ENCODE measurements at places on chromosomes 13 and 19.

DNA sequence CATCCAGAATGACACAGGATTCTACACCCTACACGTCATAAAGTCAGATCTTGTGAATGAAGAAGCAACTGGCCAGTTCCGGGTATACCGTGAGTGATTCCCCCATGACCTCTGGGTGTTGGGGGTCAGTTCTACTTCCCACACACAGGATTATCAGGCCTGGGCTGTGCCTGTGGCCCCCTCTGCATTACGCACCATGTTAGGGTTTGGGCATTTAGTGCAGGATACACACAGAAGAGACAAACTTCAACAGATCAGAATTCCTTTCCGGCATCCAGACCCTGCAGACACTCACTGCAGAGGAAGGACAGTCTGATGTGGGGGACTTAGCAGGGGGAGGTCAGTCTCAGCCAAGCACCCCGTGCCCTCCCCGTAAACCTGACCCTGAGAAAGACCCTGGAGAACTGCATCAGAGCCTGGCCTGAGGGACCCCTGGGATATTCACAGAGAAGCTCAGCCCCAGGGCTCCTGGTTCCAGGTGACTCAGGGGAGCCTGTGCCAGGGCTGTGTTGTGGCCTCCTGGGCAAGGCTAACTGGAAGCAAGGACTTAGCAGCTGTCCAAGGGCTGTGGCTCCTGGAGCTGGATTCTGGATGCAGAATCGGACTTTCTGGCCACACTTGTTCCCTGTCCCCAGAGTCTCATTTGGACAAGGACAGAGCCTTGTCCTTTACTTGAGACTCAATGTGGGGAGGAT, 1.7 kb downstream of the CEACAM5 start:
- no peak for DNase-seq

GRCh38 chr19:48283908-48284307, 14.0 kb downstream of the ZNF114 start:
- DNase-seq, result no peak

- no peak for DNase-seq
Observed at GRCh38 chr19:1678073-1678472, 25.7 kb upstream of the TCF3 start.

DNA sequence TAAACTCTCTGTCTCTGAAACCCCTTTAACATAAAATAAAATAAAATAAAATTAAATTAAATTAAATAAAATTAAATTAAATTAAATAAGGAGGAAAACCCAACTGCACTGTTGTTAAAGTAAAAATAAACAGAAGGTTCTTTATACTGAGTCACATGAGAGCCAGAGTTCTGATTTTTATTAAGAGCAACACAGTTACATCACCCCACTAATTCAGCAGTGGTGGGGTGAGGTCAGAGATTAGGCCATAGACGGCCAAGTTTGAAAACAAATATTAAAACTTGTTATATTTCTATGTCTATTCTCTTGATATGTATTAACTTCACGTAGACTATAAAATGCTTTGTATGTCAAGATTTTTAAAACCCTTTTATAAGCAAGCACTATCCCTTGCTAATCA, 59.5 kb downstream of the MYCBP2 start:
- DNase-seq, result no peak

GRCh38 chr13:37168151-37168550, 62.7 kb upstream of the CSNK1A1L start:
- DNase-seq, result no peak

- DNase-seq, result no peak
Observed at GRCh38 chr13:20415306-20415679, 110.4 kb downstream of the CRYL1 start.

GRCh38 chr13:114285166-114285808, 3.9 kb downstream of the UPF3A start:
- DNase-seq, result no peak

DNA sequence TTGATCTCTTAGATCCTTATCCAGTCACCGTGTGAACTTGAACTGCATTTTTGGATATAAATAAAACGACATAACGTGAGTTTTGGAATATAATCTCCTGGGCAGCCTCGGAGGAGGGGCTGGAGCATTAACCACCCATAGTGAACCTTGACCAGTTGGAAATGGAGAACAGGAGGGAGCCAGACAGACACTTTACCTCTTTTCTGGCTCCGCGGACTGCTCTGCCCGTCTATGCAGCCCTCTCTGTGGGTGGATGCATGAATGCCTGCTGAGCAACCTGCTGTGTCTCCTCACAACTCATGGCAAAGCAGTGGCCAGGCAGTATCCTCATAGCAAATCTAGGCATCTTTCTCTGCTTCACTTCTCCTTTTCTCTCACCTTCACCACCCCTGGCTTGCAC, 10.5 kb upstream of the COG3 start:
- DNase-seq, result no peak

GRCh38 chr13:73372666-73373627, 314.1 kb downstream of the KLF5 start:
- no peak for DNase-seq

- no peak for DNase-seq
Observed at GRCh38 chr13:81199956-81200355, 859.0 kb upstream of the SPRY2 start.

- no peak for DNase-seq
Observed at GRCh38 chr13:39035204-39035603, 2.7 kb downstream of the PROSER1 start.

DNA sequence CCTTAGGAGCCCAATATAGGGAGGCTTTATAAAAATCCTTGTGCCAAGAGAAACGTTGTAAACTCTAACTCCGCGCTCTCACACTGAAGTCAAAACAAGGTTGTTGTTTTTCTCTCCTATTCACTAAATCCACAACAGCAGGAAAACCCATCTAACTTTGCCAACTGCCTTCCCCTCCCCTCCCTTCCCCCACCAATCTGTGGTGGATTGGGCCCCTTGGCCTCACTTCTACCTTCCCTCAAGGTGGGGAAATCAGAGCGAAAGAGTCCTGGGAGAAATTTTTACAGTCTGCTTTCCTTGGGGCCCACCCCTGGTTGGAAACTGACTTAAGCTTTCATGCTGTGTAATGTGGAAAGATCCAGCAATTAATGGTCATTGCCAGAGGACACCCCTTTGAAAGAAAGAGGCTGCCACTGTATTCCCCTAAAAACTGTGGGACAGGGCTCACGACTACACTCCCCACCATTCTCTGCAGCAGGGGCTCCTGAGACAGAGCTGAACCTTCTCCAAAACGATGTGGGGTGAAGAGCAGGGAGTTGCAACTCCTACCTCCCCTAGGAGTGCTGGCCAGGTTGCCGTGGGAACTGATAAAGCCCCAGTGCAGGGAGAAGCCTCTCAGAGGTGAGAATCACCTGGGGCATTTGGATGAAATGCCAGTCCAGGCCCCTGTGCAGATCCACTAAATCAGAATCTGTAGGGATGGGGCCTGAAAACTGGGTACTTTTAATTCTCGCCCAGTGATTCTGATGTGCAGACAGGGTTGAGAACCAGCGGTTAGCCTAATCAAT, 1.1 kb downstream of the DHRS12 start:
- peak; percentile 39 for DNase-seq

- peak; percentile 49 for DNase-seq
Observed at GRCh38 chr19:739998-740715, 10.8 kb upstream of the MISP start.

DNA sequence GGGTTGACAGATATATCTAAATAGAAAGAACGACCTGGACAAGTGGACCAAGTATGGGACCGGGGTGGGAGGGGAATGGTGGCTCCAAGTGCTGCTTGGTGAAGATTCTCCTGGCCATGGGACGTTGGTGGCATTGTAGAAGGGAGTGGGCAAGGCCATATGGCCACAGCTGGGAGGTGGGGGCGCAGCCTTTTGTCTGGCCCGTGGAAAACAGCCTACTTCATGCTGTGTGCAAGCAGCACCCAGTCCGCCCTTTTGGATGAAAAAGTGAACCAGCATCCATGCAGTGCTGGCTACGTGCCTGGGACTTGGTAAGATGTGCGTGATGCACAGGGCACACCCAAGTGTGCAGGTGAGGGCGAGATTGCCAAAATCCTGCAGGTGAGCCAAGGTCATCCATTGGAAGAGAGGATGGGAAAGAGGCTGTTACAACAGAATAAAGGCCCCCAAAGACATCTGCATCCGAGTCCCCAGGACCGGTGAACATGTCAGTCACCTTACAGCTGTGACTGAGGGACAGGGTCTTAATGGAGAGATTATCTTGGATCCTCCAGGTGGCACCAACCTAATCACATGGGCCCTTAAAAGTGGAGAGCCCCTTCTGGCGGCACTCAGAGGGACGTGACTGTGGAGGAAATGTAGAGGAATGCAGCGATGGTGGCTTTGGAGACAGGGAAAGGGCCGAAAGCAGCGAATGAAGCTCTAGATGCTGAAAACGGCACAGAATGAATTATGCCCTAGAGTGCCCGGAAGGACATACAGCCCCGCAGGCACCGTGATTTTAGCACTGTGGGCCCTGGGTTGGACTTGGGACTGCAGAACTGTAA, 40.8 kb downstream of the TEX29 start:
- DNase-seq, result no peak

DNA sequence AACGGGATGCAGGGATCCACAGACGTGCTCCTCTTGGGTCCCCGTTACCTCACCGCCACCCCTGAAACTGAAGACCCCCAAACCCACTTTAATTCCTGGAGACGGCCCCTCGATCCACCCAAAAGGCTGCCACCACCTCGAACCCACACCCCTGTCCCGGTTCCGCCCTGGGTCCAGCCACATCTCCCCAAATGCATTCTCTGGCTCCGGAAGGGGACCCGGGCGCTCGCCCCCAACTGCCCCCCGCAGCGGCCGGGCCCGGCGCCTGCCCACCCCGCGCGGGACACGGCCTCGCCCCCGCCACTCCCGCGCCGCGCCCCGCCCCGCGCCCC, 219 bp upstream of the FSTL3 start:
- no peak for DNase-seq

- no peak for DNase-seq
Observed at GRCh38 chr13:76619631-76620030, 266.6 kb downstream of the KCTD12 start.

GRCh38 chr19:40974633-40975037, 16.4 kb upstream of the CYP2B6 start:
- DNase-seq, result peak; percentile 42

GRCh38 chr13:52165411-52165810, 6.0 kb upstream of the NEK3 start:
- DNase-seq, result no peak

- no peak for DNase-seq
Observed at GRCh38 chr13:44679597-44679996, 103.5 kb upstream of the TSC22D1 start.

DNA sequence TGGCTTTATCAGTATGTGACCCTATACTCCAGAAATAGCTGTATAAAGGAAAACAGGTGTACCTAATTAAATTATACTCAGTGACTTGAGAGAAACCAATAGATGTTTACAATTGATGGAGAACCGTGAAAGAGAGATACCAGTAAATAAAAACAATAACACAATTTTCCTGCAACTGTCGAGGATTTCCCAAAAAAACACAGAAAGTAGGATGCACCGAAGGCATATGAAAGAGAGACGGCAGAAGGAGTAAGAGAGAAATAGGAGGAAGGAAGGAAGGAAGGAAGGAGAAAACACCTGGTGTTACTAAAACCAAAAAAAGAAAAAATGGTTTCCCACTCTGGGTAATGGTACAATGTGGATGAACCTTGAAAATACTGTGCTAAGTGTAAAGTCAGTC, 6.8 kb upstream of the ZNF229 start:
- no peak for DNase-seq

DNA sequence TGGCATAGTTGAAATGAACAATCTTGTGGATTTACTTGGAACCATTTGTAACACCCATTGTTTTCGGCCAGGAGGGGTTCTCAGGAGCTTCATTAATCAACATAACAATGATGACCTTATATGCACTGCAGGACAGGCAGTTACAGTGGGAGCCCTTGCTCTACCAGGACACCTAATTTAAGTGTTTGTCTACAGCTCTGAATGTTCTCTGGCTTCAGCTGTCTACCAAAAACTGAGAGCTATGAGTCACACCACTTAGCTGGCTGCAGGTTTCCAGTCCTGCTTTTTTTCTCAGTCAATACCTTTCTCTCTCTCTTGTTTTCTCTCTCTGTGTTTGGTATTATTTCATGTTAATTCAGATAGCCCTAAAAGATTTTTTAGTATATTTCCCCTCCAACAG, 105.4 kb upstream of the MBNL2 start:
- no peak for DNase-seq

DNA sequence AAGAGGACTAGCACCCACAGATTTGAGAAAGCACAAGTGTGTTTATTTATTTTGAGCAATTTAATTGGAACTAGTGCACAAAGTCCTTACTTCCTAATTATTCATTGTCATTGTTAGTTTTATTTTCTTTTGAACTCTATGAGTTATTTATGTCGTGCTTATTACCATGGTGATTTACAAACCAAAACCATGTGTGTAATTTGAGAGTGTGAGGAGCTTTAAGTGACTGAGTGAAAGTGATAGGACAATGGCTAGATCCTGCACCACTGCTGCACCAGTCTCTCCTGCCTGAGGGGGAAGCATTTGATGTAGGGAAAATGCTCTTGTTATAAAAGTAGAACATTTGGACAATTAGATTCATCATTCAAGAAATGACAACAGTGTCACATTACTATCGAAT, 172.3 kb upstream of the KLF12 start:
- DNase-seq, result no peak

GRCh38 chr13:39531646-39532045, 71.3 kb downstream of the LHFPL6 start:
- no peak for DNase-seq

DNA sequence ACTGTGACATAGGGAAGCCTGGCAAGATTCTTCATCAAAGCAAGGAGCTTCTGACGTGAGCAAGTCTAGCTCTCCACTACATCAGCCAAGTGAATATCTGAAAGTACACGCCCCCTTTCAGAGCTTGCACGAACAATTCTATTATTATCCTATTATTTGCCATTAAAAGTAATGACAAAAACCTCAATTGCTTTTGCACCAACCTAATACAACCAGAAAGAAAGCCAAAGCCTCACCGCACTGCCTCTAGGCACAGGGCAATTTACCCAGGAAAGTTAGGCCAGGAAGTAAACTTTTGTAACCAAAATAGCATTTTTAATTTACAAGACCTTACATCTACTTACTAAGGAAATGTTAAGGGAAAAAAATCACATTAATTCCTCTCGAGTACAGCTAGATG, 41.2 kb downstream of the LATS2 start:
- DNase-seq, result no peak

- no peak for DNase-seq
Observed at GRCh38 chr13:24038405-24038804, 122.1 kb upstream of the SPATA13 start.

DNA sequence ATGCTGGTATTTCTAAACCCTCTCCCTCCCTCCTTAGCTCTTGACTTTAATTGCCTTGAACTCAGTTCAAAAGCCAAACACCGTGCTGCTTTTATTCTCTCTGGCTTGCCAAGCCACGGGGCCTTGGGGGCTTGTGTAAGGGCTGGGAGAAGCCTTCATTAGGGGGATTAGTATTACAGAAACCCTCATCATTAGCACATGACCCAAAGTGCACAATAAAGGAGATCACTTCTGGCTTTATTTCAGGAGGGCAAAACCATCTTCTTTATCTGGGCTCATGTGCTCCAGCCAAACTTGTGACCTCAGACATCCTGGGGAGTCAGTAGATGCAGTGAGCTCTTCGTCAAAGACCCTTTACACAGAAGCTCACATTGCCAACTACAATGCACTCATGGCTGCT, at the start of gene DCT:
Gene DCT (minus strand): TSS at position 67 of the 400 bp plus-strand sequence. CDS start 427 bp downstream, outside the sequence.
- peak; percentile 93 for DNase-seq

Measured in NCI-H1092 treated with DMSO at 0.1 percent for 48 hours (cell line).